Hindlimb muscle (tissue), 1 donor: ENCODE measurements at places on chromosomes 13 and 19. TPM values are rescaled to one million over a fixed set of nuclear protein-coding genes. Genes with fewer than 3 reads are reported as not detected.

GRCh38 chr13:70173598-70173959 is 65.3 kb upstream of the KLHL1 start:
- DNase-seq, result no peak

The PNMA8C gene
- 0.45 TPM for polyA plus RNA-seq

The ZNF66 gene
- 3.3 TPM for polyA plus RNA-seq

GRCh38 chr19:40607311-40608239 is 6.4 kb downstream of the LTBP4 start:
- no peak for DNase-seq

DNA sequence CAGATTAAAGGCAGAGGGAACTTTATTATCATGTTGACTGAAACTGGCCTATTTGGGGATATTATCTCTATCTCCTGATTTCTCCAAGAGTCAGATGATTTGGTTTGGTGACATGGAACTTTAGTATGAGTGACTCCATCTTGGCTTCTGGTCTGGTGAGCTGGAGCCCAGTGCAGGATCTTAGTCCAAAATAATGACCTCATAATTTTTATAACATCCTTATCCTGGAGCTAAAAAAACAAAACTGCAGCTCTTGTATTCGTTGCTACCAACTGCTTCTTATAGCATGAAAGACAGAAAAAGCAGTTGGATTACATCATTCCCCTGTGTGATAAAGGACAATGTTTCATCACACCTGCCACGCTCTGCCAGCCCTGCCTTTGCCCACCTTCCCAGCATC is 39.3 kb upstream of the RNF17 start:
- no peak for DNase-seq

GRCh38 chr13:110726726-110727125 is 13.2 kb downstream of the ING1 start:
- no peak for DNase-seq

GRCh38 chr13:113219256-113219940 is 10.0 kb downstream of the CUL4A start:
- no peak for DNase-seq

DNA sequence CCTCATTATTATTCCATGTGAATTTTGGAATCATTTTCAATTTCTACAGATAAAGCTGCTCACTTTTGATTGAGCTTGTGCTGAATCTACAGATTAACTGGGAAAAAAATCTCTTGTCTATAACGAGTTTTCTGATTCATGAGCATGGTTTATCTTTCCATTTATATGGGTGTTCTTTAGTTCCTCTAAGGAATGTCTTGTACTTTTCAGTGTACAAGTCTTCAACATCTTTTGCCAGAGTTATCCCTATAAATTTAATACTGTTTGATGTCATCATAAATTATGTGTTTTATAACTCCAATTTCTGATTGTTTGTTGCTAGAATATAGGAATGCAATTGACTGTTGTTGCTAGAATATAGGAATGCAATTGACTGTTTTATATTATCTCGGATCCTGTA is 533.8 kb downstream of the OLFM4 start:
- DNase-seq, result no peak

DNA sequence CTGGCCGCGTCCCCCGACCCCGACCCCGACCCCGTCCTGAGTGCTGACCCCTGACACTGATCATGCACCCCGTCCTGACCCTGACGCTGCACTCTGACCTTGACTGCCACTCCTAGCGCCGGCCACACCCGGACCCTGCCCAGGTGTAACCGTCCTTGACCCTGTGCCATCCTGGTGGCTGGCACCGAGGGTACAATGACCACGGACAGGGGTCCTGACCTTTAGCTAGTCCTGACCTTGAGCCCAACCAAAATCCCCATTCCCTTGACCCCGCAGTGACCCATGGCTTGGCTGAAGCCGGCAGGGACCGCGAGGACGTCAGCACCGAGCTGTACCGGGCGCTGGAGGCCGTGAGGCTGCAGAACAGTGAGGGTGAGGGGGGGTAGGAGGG is 25.9 kb downstream of the CLEC4M start:
- DNase-seq, result no peak
